MG63 (cell line): ENCODE measurements at places on chromosomes 16 and 17. TPM values are rescaled to one million over a fixed set of nuclear protein-coding genes. Genes with fewer than 3 reads are reported as not detected.

Gene ITGAL
- total RNA-seq, result not detected in 2 replicates

Gene DHX38
- total RNA-seq, result 24.3 and 31.3 TPM in 2 replicates

DNA sequence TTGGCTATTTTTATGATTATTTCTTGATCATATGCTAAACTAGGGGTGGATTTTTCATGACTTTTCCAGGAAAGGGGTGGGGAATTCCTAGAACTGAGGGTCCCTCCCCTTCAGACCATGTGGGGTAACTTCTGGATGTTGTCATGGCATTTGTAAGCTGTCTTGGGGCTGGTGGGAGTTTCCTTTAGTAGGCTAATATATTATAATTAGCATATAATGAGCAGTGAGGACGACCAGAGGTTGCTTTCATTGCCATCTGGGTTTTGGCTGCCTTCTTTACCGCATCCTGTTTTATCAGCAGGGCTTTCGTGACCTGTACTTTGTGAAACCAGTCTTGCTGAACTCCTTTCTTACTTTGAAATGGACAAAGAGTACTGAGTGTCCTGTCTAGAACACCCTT, 40.4 kb upstream of the ABCA5 start:
- DNase-seq, result no peak

- peak; percentile 76 for DNase-seq
Observed at GRCh38 chr17:38605841-38606645, at the start of gene SRCIN1. TSS of gene SRCIN1 (minus strand) at chr17:38605952. CDS start at chr17:38605705, 247 bp downstream.

GRCh38 chr17:72853440-72854415, 238.8 kb downstream of the SLC39A11 start:
- no peak for DNase-seq

GRCh38 chr17:67518876-67519275, 141.8 kb downstream of the PITPNC1 start:
- DNase-seq, result no peak

Gene ARHGAP23
- total RNA-seq, result 19.4 and 34.6 TPM in 2 replicates

- no peak for DNase-seq
Observed at GRCh38 chr17:74543891-74544760, 1.8 kb downstream of the CD300C start.

Gene KRTAP2-3
- total RNA-seq, result 0.33 TPM in 1 of 2 replicates, not detected in the other

Gene HSPB9
- total RNA-seq, result not detected in 2 replicates

DNA sequence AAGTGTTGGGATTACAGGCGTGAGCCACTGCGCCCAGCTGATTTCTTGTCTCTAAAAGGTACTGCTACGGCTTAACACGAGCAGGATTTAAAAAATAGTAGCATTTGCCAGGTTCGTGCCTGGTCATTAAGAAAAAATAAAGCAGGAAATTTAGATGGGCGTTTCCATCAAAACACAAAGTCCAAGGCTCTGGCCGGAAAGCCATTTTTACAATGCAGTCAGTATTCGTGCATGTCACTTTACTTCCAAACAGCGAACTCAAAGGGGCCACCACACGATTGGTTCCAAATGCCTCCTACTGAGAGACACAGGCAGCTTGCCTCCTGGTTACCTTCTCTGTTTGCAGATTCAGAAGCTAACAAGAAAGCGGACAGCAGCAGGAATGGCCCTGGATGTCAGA, 66.2 kb downstream of the MRM3 start:
- no peak for DNase-seq

DNA sequence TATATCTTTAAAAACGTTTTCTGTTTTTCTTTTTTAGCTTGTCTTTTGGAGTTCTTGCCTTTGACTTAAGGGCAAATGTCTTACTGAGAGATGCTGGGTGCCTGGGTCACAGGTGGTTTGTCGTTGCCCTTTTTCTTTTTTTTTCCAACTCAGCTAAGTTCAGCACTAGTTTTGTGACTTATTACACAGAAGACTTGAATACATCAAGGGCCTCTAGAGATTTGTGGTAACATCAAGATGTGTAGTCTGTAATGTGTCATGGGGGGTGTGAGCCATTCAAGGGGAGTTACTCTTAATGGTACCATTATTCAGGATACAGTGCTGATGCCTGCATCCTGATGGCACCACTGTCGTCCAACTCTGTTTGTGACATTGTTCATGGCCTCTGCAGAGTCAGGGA, 95.1 kb downstream of the PRKCA start:
- no peak for DNase-seq

Gene ZSCAN10
- total RNA-seq, result not detected in 2 replicates

Gene CTRB1
- total RNA-seq, result not detected in 2 replicates

GRCh38 chr17:77203436-77203835, 62.7 kb downstream of the SEC14L1 start:
- no peak for DNase-seq

DNA sequence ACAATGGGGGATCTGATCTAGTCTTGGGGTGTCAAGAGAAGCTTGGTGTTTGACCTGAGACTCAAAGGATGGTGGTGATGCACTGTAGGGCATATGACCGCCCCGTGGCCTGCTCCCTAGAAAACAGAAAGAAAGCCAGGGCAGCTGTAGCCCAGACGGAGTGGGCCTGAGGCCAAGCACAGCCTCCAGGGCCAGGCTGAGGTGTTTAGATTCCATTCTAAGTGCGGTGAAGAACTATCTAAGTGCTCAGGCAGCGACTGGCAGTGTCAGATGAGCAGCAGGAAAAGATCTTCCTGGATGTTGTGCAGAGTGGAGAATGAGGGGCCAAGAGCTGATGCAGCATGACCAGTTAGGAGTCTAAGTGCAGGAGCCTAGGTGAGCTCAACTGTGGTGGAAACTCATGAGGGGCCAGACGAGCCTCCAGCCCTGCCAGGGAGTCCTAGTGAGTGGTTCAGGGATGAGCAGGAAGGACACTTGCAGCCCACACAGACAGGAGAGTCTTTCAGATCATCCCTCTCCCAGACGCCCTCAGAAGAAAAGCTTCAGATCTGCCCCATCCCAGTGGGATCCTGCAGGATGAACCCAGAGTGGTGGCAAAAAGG, 314.2 kb upstream of the CCL2 start:
- no peak for DNase-seq
